GM12891 (cell line): ENCODE measurements at places on chromosomes 4 and X.

GRCh38 chr4:33111117-33111516 lies 2390.9 kb downstream of the PCDH7 start:
- DNase-seq = no peak

GRCh38 chr4:176261481-176261880 lies 7.5 kb downstream of the ASB5 start:
- DNase-seq = no peak

GRCh38 chr4:146957237-146957636 lies 11.6 kb upstream of the TTC29 start:
- DNase-seq = no peak

DNA sequence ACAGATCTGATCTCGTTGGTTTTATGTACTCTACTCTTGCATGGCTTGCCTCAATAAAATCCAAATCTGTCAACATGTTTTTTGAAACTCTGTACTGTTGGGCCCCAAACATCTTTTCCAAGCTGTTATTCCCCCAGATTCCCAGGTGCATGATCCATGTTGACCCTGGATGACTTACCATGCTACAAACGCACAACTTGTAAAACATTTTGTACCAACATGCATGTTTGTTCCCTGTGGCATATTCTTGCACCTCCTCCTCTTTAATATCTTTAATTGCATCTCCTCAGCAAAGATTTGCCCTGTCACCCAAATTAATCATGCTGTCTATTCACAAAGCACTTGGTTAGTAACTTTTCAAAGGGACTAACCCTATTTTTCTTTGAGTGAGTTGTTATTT lies 24.3 kb downstream of the HSD17B13 start:
- DNase-seq = no peak

GRCh38 chr4:39521253-39521919 lies 5.9 kb downstream of the UGDH start:
- no peak for DNase-seq

DNA sequence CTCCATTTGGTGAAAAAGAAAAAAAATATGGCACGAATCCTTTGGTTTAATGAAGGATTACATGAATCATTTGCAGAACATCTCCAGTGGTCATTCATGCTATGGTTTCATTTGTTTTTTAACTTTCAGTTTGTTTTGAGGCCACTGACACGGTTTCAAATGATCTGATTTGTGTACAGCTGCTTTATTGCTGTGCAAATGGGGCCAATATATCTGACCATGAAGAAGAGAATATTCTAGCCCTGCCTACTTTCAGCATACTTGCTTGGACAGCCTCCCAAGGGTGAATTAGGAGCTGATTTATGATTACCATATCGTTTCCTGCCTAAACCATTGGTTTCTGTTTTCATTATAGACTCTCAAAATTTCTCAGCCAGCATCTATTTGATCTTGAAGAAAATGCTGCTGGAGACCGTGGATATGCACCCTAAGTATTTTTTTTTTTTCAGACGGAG lies 30.7 kb downstream of the SPARCL1 start:
- no peak for DNase-seq

DNA sequence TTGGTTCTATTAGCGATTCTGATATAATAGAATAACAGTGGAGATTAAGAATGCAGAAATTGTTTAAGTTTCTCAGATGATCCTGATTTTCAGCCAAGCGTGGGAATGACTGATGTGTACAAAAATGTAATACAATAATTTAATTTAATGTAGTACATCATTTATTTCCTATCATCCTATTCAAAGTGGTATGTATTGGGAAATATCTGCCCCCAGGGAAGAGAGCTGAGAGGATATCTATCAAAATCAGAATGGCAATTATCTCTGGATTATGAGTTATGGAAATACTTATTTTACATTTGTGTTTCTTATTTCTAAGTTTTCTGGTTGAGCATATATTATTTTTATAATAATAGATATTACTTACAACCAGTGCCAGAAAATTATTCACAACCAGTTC lies 3.9 kb downstream of the FABP2 start:
- DNase-seq = no peak

- no peak for DNase-seq
Observed at GRCh38 chrX:54794795-54795194, 3.3 kb downstream of the ITIH6 start.

DNA sequence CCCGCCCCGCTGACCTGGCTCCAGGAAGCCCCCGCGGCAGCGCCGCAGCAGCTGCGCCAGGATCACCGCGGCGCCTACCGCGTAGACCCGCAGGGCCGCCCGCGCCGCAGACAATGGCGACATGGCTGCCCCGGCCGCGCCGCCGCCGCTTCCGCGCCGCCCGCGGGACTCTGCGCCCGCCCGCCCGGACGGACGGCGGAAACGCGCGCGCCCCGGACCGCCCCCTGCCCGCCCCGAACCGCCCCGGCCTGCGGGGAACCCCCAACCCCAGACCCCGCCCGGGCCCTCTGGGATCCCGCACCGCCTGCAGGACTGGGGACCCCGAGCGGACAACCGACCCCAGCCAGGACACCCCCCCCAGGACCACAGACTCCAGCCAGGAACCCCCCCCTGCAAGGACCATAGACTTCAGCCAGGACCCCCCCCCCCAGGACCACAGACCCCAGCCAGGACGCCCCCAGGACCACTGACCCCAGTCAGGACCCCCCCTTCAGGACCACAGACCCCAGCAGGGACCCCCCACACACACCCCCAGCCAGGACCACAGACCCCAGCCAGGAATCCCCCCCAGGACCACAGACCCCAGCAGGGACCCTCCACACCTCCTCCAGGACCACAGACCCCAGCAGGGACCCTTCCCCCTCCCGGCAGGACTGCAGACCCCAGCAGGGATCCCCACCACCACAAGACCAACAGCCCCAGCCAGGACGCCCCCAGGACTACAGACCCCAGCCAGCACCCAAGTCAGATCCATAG lies at the start of the genes DHRSX and ZBED1:
Gene DHRSX (minus strand): TSS at position 174 of the 756 bp plus-strand sequence. CDS start 51 bp downstream, at position 123.
Gene ZBED1 (minus strand): TSS at position 174 of the 756 bp plus-strand sequence. CDS start 10,257 bp downstream, outside the sequence.
- DNase-seq = peak; percentile 69

DNA sequence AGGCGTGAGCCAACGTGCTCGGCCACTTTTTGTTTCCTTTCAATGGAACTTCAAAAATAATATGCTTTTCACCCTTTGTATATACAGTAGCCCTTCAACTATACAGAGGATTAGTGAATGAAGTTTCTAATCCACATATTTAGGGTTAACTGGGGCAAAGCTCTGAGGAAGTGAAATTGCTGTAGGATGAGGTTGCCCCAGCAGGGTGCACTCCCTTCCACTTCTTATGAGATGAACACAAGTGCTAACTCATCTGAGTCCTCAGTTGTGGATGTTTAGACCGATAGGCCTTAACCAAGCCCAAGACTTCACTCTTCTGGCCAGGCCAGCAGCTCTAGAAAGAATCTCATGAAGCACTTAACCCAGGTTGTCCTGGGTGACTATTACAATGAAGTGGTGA lies 29.1 kb upstream of the CT55 start:
- DNase-seq = no peak
